Fibroblast of skin of left quadriceps (primary cell): ENCODE measurements at places on chromosomes 2 and 18.

DNA sequence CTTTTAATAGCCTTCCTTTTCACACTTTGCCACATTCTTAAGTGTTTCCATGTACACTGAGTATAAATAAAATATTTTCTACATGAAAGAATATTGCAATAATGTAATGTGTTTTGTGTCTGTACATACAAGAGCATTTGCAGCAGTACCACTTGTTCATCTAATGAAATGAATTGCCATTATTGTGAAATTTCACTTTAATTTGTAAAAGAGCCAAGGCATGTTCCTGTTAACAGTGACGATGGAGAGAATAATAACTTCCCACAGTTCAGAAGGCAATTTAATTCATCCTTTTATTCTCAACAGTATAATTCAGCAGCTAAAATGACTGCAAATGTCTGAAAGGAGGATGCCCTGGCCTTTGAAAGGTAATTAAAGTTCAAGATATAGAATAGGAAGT lies 853.9 kb downstream of the LRRTM4 start:
- DNase-seq: no peak

- DNase-seq: no peak
Observed at GRCh38 chr2:69437751-69438154, 518 bp upstream of the NFU1 start.

- DNase-seq: no peak
Observed at GRCh38 chr18:2956056-2956455, 56.9 kb downstream of the LPIN2 start.

- DNase-seq: no peak
Observed at GRCh38 chr2:161355983-161356382, 47.8 kb downstream of the PSMD14 start.
